Stromal cell of bone marrow (primary cell): ENCODE measurements at places on chromosomes 3 and 15.

DNA sequence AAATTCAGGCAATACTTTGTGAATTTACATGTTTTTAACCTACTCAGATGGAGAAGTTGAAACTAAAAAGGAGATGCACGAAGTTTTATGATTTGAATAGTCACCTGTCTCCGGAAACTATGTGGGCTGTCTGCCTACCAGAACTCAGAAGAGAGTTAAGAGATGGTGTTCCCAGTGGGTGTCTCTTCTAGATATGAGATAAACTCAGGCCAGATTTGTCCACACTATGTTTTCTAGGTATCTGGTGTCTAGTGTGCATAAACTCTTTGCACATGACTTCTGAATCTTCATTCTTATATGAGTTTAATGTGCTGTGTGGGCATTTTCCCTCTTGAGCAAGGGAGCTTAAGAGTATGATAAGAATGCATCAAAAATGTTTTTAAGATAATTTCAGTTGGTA is 222.8 kb downstream of the FOXP1 start:
- no peak for DNase-seq

GRCh38 chr3:76754247-76754646 is 285.7 kb upstream of the ROBO2 start:
- DNase-seq, result no peak

GRCh38 chr15:72857331-72858063 is 73.9 kb upstream of the ADPGK start:
- DNase-seq, result no peak

DNA sequence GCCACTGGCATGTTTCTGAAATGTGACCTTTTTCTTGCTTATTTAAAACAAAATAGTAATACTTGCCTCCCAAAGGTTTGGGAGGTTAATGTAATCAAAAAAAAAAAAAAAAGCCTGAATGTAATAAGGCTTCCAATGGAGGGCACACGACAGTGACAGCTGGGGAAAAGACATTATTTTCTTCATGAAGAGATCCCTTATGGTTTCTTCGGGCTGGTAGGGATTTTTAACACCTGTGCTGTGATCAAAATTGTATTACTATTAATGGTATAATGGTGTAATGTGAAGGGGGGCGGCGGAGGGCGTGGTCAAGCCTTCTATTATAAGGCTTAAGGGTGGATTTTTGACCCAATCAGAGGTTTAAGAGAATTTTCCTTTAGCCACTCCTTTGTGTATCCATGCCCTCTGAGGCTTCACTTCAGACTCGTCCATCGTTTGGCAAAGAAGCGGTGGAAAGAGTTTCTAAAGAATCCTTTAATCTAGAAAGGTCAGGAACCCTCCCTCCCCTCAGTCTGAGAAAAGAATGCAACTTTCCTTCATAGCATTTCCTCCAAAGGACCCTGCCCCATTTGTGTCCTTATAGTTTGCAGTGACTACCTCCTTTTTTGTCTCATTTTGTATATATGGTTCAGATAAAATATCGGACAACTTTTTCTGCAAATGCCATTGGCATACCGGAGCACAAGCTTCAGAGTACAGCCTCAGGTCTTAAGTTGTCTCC is 89.5 kb upstream of the CHD2 start:
- DNase-seq, result peak; percentile 75

DNA sequence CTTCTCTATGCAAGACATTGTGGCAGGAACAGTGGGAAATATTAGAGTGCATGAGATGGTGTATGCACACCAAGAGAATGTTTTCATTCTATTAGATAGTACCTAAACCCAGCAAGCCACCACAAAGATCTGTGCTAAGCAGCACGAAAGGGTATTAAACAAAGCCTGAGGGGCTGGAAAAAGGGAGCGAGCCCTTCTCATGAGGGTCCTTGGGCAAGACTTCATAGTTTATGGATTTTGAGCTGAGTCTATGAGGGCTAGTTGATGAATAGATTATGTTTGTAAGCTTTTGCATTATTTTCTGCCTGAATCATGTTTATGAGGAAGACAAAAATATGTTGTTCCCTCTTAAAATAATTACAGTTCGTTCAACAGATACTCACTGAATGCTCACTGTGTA is 9.4 kb upstream of the ACTC1 start:
- DNase-seq, result no peak

DNA sequence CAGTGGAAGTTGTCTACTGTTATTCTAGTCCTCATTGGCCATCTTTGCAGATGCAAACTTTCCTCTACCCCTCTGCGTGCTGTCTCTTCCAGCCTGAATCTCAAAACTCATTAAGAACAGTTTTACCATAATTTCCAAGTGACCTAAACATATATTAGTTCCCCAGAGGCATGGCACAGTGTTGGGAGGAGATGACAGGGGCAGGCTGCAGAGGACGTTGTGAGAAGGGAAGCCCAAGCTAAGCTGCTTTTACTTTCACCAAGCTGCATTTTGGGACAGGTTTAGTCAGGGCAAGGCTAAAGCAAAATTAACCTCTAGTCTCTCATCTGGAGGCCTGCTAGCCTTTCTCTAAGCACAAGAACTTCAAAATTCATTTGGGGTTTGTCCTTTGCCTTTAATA is 318.6 kb upstream of the SATB1 start:
- no peak for DNase-seq

DNA sequence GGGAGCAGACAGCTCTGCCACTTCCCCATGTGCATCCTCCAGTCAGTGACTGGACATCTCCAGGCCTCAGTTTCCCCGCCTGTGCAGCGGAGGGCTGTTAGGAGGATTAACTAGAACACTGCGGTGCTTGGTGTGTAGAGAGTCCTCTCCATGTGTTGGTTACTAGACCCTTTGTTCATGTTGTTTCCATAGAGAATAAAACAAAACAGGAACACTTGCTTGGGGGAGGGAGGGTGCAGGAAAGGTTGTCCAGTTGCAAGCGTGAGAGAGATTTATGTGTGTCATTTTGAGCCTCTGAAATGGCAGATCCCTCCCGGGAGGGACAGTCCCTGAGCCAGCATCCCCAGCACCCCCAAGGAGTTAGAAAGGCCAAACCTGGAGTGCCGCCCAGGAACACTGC is 184.0 kb upstream of the LYSMD4 start:
- no peak for DNase-seq

DNA sequence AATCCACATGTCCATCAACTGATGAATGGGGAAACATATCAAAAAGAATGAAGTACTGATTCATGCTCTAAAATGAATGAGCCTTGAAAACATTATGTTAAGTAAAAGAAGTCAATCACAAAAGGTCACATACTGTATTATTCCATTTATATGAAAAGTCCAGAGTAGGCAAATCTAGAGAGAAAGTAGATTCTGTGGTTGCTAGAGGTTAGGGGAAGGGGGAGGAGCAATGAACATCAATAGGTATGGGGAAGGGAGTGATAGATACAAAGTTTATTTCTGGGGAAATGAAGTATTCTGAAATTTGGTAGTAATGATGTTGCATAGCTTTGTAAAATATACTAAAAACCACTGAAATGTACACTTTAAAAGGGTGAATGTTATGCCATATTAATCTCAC is 14.5 kb downstream of the SERP1 start:
- DNase-seq, result no peak

DNA sequence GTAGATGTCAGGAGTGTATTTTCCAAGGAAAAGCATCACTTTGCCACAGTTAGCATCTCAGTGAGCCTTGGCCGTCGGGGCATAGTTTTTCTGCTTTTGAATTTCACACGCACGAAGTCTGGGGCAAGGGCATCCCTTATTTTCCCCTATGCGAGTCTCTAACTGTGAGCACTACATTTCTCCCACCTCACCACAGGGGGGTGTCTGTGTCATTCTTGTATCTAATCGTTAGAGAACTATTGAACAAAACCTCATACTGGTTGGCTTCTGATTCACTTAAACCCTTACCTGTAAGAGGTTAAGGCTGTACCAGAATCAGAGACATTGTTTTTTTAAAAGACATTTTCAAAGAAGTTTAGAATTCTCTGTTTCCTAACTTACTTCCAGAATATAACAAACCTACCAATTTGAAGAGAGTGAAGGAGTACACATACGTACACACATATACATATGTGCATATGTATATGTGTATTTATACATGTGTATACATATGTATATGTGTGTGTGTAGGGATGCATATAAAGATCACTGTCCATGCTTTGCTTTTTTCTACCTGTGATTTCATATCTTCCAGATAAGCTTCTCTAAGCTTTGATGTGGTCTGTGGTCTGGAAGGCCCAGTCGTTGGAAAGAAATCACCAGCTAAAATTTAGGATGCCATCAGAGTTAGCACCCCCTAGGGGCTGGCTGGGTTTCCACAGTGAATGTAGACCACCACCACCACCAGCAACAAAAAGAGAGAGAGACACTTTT is 49.4 kb downstream of the MYZAP start:
- peak; percentile 19 for DNase-seq

DNA sequence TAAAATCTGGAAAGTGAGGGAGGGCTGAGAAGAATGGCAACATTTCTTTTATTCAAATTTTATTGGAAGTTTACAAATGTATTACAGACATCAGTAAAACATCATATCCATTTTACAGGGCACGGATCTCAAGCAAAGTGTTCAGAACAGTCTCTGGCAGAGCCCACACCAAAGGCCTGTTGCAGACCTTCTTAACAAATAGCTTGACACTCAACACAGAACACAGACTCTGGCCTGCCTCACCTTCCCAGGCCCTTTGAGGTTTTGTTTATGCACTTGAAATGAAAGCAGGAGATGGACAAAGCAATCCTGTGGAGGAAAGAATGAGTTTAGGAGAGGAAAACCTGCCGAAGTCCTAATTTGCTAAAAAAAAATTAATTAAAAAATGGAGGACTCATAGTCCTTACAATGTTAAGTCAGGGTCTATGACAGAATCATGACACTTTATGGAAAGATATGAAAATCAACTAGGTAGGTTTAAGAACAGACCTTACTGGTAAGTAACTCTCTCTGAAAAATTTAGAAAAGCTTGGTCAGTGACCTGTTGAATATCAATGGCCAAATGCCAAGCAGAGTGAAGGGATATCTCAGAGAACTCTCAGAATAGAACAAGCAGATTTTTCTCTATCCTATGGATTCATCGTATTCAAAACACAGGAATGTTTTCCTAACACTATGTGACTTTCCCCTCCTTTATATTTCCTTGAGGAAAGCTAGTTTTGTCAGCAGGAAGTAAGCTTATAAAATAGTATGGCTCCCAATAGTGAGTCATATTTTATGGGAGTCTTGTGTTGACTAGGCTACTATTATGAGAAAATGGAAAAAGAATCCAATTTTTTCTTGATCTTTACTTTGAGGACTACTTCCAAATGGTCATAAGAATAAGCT is 70.8 kb upstream of the PSMD6 start:
- no peak for DNase-seq

DNA sequence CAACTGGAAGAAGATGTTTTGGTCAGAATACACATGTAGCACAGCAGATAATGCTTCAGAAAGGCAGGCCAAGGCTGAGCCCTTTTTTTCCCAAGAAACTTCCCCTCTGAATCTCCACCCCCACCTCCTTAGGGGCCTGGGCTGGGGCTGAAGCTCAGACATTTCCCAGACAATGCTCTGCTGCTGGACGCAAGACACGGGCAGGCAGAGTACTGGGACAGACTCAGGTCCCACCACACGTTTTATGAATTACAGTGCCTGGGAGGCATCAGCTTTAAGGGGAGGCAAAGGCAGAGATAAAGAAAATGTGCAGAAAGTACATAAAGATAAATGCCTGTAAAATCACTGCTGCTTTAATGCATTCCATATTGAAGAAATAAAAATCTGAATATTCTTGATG is 479.4 kb downstream of the ERC2 start:
- no peak for DNase-seq

DNA sequence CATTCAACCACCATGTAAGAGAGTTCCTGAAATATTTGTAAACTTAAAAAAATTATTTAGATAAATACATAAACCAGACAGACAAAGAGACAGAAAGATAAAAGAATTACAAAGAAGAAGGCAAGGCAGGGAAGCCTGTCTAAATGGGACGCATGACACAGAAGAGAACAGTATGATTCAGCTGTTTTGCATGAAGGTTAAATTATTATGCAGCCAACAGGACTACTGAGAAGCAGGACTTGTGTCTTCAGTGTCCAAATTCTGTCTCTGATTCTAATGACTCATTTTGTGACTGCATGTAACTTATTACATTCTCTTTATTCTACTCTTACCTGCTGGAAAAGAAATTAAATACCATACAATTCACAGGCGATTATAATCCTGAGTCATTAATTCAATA is 340.4 kb upstream of the KCNMB2 start:
- DNase-seq, result no peak

DNA sequence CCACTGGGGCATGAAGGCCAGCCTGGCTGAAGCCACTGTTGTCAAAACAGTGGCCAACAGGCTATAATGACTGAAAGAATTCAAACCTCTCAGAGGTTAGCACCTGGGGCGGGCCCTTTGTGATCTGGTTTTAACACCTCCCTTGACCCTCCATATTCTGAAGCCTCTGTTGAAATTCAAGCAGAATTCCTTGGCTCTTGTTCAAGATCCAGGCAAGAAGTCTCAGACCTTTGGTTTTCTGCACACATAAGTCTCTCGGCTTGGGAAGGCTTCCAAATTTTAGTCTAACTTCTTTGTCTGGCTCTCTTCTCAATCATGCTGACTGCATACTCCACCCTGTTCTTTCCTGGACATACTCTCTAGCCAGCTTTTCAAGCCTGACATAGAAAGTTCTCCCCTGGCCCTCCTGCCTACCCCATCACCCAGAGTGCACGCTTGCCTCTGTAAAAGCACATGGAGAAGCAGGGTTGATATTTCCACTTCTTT is 144.5 kb downstream of the PDZRN3 start:
- peak; percentile 39 for DNase-seq

DNA sequence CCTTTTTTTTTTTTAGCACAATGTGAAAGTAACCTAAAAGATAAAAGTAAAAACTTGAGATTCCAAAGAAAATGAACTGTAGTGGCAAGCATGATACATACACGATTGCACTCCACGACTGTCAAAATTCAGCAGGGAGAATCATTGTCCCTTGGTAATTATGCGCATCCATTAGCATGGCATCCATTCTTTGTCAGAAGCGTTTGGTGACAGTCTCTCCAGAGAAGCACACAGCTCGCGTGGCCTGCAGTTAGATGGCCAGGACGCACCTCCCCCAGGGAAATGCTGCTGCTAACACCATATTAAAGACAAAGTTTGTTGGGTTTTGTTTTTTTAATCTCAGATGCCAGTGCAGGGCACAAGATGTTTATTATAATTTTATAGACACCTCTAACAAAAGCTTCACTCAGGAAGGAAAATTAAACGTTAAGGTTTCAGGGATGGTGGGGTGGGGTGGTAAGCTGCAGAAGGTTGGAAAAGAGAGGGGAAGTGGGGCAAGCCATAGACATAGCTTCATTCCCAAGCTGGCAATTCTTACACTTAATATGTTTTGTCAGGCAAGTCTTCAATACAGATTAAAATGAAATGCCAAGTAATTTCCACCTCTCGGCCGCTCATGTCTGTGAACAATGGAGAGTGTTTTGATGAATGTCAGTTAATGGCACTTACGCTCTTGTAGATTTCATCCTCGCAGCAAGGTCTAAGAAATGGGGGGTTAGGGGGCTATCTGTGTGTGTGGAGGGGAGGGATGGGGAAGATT is 142.8 kb upstream of the TOPAZ1 start:
- DNase-seq, result no peak

DNA sequence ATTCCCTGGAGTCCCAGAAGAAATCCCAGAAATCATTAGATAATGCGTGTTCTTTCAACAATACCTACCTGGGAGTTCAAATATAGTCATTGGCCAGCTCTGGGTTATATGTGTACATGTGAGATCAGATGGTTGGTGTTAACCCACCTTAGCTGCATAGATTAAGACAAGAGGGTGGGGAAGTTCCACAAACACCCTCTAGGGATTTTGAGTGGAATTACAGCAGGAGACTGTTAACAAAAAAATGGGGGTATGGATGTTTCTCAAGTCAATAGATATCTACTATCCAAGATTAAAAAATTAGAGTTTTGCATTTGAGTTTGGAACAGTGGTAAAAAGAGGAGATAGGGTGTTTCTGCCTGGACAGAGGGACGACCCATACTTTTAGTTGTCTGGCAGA is 282.5 kb upstream of the CNTN3 start:
- DNase-seq, result no peak
